Right cardiac atrium (tissue), 5 donors: ENCODE measurements at places on chromosomes 5 and 9. TPM values are rescaled to one million over a fixed set of nuclear protein-coding genes. Genes with fewer than 3 reads are reported as not detected.
A peak's percentile ranks its signal among the peaks of the same experiment; 100 is the strongest.

The PTTG1 gene
- total RNA-seq: 2.4 TPM

DNA sequence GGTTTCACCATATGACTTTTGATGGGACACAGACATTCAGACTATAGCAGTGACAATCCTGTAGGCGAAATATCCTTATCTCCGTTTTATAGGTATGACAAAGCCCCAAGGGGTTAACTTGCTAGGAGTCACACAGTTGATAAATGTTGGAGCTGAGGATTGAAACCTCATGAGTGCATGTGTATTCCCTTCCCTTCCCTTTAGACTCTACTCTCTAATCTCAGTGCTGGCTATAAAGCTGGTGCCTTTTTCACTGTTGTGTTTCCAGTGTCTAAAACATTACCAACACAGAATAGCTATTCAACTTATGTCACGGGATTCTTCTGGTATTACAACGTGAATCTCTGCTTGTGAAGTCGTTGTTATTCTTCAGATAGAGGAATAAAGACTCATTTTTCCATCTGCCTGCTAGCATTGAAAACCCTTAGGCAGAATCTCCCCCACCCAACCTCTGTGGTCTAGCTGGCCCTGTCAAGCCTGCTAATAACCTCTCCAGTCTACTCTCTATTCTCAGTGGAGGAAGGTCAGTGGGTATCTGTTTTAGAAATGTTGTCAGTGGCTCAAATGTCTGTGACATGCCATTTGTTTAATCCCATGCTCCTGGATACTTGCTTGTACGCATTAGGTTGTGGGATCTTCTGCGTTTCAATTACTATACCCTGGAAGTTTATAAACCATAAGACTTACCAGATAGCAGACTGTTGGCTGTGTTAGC, 121.2 kb downstream of the TLE4 start:
- no peak for DNase-seq

DNA sequence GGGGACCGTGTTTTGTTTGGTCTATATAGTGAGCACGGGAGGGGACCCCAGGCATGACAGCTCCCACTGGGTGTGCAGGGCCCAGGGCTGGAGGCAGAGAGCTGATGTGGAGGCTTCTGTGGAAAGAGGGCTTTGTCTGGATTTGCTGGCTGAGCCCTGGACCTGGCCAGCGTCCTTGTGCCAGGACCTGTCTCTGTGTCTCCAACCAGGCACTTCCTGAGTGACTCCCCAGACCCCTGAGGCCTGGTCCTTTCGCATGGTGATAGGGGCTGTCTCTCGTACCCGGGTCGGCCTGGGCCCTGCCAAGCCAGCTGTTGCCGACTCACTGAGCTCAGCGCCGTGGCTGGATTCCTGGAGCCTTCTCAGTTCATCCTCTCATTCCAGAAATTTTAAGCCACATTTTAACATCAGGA, 77.6 kb downstream of the ADAMTS2 start:
- DNase-seq: peak; percentile 75

DNA sequence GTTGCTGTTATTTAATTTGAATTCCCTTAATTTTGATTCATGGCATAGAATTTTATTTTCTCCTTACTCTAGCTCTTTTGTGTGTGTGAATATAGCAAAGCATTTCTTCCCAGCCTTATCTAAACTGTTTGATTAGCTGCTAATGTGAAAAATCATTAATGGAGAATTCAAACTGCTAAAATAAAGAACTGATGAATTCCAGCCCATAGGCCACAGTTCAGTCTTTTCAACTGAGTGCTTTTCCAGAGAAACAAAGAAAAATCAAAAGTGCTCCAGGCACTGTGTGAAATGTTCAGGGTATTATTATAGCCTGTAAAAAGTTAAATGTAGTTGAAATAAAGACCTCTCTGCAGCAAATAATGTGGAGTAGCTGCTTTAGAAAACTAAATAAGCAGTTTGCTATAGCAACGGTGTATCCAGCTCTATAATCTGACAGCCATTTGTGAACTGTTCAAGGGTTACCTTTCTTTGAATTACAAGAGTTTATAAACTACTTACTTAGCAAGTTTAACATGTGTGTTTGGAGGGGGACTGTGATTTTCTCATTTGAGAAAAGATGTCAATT, 123.8 kb downstream of the GIN1 start:
- no peak for DNase-seq

The PCDHGC4 gene
- total RNA-seq: 1.8 TPM

DNA sequence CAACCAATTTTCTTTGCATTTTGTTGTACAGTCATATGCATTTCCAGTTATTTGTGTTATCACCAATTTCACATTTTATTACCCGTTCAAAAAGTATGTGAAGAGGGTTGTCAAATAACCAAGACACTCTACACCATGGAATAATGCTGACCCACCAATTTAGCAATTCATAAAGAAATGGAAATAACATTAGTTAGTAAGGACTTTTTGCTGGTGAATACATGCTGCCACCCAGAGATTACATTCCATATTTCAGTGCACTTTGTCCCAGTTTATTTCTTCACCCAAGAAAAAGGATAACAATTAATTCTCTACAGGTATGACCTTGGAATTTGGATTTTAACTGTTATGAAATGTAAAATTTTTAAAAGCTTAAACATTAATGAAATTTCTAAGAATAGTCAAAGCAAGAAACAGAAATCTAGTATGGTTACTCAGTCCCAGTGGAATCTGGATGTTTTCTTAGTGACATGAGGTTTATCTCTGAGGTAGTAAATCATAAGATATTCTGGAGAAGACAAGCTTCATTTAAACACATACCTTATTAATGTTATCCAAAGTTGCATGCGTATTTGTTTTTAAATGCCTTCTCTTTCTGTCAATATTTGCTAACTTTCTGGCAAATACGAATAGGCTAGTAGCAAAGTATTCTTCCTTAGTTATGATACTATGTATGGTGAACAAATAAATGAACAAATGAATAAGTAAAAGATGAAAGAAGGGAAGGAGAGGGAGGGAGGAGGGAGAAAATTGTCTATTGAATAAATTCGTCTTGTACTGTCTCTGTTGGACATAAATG, 100.6 kb downstream of the CETN3 start:
- no peak for DNase-seq
